AG04449 (cell line): ENCODE measurements at places on chromosomes 12 and 14.

- peak; percentile 75 for DNase-seq
These were observed at the start of gene NABP2 for GRCh38 chr12:56224102-56224701. Gene NABP2, plus strand, starts transcription at chr12:56224342. Its CDS starts 515 bp downstream, at chr12:56224857.

DNA sequence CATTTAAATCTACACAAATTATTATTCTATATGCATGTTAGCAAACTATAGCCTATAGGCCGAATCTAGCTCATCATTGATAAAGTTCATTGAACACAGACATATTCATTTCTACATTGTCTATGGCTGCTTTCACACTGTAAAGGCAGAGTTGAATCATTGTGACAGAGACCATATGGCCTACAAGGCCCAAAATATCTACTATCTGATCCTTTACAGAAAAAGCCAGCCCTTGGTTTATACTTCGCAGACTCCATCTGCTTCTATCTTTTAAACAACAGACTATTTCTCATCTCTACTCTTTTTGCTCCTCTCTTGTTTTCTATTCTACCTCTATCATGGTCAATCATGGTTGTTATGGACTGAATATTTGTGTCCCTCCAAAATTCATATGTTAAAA lies 190.7 kb downstream of the EXOC5 start:
- no peak for DNase-seq

DNA sequence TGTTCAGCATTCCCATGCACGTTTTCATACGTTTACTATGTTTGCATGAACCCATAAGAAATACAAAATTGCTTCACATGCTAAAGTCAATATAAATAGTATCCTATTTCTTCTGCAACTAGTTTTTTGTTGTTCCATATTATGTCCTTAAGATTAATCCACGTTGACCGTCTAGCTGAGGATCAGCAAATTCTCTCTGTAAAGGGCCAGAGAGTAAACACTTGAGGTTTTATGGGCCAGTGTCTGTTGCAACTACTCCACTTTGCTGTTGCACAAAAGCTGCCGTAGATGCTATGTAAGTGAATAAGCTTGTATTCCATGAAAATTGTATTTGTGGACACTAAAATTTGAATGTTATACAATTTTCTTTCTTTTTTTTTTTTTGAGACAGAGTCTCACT lies 21.1 kb upstream of the PITPNM2 start:
- DNase-seq = no peak

- no peak for DNase-seq
These were observed 17.3 kb downstream of the KCNK10 start for GRCh38 chr14:88305528-88306322.

DNA sequence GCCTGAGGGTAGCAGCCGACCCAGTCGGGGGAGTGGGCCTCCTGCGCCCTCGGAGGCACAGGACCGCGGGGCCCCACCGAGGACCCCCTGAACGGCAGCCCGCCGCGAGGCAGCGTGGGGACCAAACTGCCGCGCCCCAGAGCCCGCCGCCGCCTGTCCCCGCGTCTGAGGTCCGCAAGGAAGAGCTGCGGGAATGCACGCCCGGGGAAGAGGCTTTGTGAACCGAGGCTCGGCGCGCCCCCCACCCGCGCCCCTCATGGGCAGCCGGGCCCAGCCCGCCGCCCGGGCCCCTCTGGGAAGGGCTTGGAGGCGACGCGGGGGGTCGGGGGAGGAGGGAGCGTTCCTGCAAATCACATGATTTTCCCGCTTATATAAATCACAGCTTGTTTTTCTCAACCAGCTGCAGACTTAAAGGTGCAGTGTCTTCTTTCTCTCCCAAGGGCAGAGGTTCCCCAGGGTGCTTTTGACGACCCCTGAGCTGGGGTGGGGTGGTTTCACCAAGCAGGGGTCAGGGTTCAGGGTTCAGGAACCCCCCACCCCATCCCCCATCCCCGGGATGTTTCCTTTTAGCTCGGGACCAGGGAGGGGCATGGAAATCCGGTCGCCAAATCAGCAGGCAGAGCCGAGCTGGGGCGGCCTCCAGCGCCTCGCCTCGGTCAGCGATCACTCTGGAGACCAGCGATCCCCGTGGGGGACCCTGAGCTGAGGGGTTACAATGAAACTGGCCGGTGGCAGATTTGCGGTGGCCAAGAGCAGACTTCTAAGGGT lies 44.7 kb upstream of the ATP23 start:
- no peak for DNase-seq

- DNase-seq = peak; percentile 59
These were observed 33.8 kb downstream of the STK38L start for GRCh38 chr12:27277846-27278260.

DNA sequence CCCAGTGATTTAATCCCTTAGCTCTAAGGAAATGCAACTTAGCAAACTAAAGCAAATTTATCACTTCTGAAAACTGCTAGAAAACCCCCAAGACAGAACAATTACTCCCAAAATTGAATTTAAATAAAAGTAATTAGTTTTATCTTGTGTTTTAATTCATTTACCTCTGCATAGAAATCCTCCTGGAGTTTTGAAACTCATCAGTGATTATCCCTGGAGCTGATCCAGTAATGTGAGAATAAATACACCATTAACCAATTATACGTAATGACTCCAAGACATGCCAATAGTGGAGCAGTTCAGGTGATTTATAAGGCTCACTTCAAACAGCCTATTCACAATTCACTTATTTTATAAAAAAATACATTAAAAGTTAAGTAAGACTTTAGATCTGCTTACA lies 855.3 kb upstream of the FLRT2 start:
- DNase-seq = no peak

- DNase-seq = peak; percentile 64
These were observed 32.9 kb downstream of the SYNE3 start for GRCh38 chr14:95483309-95484165.

DNA sequence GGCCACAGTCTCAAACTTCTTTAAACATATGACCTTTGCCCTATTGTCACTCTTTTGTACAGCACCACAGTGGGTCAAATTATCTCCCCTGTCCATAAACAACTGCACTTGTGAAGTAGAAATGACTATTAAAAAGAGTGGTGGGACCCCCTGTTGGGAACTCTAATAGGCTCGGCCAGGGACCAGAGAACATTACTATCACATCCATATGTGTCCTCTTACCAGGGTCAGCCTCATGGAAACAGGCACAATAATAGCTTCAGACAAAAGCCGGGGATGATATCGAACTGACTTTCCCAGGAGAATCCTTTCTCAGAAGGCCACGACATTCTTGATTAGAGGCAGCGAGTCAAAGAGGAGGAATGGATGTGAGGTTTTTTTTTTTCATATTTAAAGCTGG lies 96.6 kb downstream of the NKX2-1 start:
- DNase-seq = no peak

GRCh38 chr12:120321382-120322202 lies 6.0 kb downstream of the PLA2G1B start:
- no peak for DNase-seq
